ENCODE measurements at places on chromosomes 6 and 20. TPM values are rescaled to one million over a fixed set of nuclear protein-coding genes. Genes with fewer than 3 reads are reported as not detected.

DNA sequence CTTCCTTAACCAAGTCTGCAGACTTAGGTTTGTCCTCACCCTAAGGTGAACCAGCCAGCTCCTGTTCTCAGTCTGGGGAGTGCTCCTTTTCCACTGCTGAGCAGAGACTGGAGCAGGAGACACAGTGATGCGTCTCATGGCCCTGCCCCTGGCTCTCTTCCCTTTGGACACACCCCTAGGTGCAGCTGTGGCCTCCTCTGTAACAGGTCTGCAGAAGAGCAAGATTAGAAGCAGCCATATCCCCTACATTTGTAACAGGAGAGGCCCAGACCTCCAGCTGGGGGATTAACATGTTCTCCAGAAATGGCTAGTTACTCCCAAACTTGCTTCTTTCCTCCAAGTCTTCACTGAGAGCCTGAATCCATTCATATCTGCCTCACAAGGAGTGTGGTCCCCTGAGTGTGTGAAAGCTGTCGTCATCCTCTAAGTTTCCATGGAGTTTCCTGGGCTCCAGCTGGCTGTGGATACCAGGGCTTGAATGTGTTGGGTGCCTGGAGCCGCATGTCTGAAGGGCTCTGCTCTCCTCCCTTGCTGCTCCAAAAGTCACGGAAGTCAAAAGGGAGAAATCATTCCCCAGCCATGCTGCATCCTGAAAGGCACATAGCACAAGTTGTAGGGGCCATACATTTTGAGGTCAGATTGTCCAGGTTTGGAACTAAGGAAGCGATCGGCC is 57.7 kb downstream of the PPP1R14C start:
- no peaks in the 10 kb centered on the region for H3K4me1 ChIP-seq
- H3K27ac ChIP-seq, result no peak overlapping the region
- DNase-seq, result no peak
- H3K36me3 ChIP-seq, result no peaks in the 10 kb centered on the region
- no peak overlapping the region for H3K4me3 ChIP-seq

The SLC16A10 gene
- total RNA-seq, result 7.8 TPM

DNA sequence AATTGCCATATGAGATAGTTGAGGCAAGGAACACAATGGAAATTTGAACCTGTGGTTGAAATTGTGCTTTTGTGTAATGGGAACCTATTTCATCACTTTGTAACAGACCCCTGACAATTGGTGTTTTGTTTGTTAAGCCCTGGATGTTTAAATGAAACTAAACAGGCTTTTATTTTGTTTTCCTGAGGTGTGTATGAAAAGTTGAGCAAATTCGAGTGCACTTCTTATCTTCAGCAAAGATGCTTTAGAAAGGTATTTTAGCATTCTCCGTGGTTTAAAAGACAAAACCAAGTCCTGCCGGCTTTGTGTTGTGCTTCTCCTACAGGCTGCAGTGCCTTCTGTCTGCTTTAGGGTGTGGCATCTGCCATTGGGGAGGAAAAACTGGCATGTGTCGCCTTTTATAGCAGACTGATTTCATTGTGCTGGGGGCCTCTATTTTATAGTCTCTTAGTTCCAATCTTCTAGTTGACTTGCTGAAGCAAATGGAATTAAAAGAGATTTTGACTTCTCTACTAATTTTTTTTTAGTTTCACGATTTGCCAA is 2.2 kb upstream of the ARID1B start:
- peak overlapping the region; percentile 45 for H3K4me3 ChIP-seq
- DNase-seq, result no peak
- H3K27me3 ChIP-seq, result no peaks in the 10 kb centered on the region

The C20orf204 gene
- not detected for total RNA-seq

- no peaks in the 10 kb centered on the region for H3K4me1 ChIP-seq
- DNase-seq, result no peak
- no peaks in the 10 kb centered on the region for H3K27me3 ChIP-seq
- no peak overlapping the region for H3K4me3 ChIP-seq
These were observed 37.2 kb downstream of the GTF2H5 start for GRCh38 chr6:158205169-158205944.

Measured in ascending aorta (tissue), 2 donors.